Endothelial cell (in vitro differentiated cells): ENCODE measurements at places on chromosomes 11 and 22. TPM values are rescaled to one million over a fixed set of nuclear protein-coding genes. Genes with fewer than 3 reads are reported as not detected.

DNA sequence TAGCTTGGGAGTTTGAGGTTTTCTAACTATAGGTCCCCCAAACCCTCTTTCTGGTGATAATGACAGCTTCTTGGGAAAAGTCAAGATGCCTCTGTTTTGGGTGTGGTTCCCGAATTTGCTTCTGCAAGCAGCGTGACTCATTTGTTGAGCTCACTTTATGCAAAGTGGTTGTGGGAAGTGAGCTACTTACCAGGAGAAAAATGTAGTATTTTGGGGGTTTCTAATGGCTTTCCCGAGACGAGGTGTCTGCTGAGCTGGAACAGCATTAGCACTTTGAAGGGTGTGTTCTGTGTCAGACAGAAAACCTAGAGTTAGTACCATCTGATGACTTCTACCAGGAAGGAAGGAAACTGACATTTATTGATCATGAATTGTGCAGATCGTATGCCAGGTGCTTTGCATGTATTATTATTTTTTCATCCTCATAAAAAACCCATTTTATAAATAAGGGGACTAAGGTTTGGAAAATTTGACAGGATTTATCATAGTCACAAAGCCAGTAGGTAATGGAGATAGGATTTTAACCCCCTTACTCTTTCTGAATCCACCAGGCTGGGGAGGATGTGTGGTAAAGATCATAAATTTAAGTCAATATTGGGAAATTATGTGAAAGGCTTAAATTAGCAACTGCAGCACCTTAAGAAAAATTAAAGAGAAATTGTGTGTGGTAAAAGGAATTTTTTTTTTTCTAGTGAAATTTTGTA, 108.8 kb upstream of the CD44 start:
- DNase-seq, result no peak

DNA sequence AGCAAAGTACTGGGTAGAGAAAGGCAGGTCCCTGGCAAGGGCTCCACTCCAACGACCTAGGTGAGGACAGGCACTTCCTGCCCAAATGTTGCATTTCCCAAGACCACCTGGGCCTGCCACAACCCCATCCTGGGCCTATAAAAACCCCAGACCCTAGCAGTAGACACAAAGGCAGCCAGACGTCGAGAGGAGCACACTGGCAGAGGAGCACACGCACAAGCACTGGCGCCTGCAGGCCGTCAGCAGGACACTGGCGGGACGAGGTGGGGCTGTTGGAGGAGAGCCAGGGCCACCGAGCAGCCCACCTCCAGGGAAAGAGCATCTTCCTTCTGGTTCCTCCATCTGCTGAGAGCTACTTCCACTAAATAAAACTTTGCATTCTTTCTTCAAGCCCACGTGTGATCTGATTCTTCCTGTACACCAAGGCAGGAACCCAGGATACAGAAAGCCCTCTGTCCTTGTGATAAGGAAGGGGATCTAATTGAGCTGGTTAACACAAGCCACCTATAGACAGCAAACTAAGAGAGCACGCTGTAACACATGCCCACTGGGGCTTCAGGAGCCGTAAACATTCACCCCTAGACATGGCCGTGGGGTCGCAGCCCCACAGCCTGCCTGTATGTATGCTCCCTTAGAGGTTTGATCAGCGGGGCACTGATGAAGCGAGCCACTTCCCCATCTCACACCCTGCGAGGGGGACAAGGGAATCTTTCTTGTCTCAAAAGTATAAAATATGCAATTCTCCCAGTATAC, 89.7 kb upstream of the MTMR2 start:
- DNase-seq, result no peak

DNA sequence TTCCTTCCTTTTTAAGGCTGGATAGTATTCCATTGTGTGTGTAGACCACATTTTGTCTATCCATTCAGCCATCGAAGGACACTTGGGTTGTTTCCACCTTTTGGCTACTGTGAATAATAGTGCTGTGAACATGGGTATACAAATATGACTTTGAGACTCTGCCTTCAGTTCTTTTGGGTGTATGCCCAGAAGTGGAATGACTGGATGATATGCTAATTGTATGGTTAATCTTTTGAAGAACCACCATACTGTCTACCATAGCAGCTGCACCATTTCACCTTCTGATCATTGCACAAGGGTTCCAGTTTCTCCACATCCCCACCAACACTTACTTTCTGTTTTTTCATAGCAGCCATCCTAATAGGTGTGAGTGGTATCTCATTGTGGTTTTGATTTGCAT, 30.3 kb downstream of the SGSM1 start:
- no peak for DNase-seq

- DNase-seq, result no peak
These were observed 22.3 kb downstream of the FGF4 start for GRCh38 chr11:69752890-69753289.

DNA sequence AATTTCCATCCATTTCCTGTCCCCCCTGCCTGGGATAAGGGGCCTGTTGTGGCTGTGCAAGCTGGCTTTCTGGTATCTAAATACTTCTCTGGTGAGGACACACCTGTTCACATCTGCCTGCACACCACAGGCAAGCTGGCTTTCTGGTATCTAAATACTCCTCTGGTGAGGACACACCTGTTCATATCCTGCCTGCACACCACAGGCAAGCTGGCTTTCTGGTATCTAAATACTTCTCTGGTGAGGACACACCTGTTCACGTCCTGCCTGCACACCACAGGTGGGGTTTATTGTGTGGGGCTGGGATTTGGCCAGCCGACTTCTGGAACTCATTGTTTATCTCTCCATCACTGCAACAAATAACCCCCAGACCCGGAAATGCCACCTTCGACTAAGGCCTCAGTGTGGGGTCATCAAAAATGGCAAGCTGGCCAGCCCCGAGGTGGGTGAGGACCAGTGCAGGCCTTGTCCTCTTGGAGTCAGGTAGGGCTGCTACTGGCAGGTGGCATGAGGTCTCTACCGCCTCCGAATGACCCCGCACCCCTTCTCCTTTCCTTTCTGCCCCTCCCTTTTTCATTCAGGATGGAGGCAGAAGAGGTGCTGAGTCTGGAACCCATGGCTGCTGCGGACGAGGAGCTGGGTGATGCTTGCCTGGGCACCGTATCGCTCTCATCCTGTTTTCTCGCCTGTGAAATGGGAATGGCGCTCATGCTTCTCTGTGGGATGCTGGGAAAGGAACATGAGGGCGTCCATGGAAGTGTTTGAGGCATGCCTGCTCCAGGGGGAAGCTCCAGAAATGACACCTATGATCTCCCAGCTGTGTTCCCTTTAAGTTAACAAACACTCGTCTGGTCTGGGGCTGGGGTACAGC, 43.5 kb upstream of the MYEOV start:
- DNase-seq, result no peak

GRCh38 chr22:29408940-29409339, 20.6 kb upstream of the AP1B1 start:
- no peak for DNase-seq

DNA sequence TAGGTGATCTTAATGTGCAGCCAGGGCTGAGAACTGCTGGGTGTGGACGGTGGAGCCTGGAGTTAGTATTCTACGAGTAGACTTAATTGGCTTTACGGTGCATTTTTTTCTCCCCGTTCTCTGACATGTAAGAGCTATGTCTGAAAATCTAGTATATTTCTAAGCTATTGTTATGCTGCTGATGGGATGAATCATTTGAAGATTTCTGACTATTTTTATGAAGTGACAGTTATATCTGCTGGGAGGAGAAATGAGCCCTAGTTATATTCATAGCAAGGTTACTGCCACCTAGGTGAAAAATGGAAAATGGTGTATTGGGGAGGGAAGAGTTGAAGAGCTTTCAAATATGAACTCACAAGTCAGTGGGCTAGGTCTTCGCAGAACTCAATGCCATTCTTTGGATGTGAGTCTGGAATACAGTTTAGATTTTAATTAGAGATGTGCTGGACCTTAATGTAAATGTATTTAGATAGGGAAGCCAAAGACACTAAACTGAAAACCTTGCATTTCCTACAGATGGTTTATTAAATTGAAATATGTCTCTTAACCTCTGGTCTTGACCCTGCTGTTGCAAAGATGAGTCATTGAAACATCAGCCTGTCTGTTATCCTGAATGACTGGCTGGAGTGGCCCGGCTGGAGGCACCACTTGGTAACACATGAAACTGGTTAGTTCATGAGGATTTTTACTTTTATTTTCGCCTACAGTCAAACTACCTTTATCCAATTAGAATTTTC, 293.7 kb downstream of the DDX10 start:
- DNase-seq, result no peak

- DNase-seq, result no peak
These were observed 7.2 kb upstream of the TPCN2 start for GRCh38 chr11:69041516-69041915.

GRCh38 chr11:6746626-6747025, 25.1 kb downstream of the OR2AG2 start:
- no peak for DNase-seq

- DNase-seq, result no peak
These were observed 16.6 kb downstream of the IL10RA start for GRCh38 chr11:118002541-118003423.

DNA sequence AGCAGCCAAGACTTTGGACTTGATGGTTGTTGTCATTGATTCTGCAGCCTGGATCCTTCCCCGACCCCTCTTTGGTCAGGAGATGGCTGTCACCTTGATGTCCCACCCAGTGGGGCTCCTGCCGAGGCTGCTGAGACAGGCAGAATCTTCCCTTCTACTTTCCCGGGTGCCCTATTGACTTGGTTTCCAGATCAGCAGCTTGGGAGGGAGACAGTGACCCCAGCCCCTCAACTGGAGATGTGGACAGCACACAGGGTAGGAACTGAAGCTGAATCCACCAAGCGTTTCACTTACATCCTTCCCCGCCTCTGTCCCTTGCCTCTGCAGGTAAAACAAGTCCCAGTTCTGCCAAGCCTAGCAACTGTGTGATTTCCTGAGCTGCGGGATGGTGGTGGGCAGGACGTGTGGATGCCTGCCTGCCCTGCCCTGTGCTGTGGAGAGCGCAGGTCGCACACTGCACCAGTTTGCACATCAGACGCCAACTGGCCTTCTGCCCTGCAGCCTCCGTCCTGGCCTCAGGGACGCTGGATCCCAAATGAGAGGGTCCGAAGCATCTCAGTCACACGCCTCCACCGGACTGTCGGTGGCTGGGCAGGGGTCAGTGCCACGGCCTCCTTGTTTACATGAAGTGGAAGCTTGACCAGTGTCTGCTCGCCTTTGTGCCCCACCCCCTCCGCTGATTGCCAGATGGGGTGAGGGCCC, 34.6 kb downstream of the FAM83F start:
- DNase-seq, result no peak

GRCh38 chr22:25775531-25775930, 33.5 kb downstream of the MYO18B start:
- DNase-seq, result peak; percentile 60

Gene OR5D13
- not detected for total RNA-seq

Gene RBMXL2
- total RNA-seq, result not detected

Gene TEX54
- not detected for total RNA-seq
